ENCODE measurements at places on chromosomes 5 and 9. TPM values are rescaled to one million over a fixed set of nuclear protein-coding genes. Genes with fewer than 3 reads are reported as not detected.

GRCh38 chr9:92266486-92266885, 27.0 kb downstream of the IARS1 start:
- DNase-seq = no peak

DNA sequence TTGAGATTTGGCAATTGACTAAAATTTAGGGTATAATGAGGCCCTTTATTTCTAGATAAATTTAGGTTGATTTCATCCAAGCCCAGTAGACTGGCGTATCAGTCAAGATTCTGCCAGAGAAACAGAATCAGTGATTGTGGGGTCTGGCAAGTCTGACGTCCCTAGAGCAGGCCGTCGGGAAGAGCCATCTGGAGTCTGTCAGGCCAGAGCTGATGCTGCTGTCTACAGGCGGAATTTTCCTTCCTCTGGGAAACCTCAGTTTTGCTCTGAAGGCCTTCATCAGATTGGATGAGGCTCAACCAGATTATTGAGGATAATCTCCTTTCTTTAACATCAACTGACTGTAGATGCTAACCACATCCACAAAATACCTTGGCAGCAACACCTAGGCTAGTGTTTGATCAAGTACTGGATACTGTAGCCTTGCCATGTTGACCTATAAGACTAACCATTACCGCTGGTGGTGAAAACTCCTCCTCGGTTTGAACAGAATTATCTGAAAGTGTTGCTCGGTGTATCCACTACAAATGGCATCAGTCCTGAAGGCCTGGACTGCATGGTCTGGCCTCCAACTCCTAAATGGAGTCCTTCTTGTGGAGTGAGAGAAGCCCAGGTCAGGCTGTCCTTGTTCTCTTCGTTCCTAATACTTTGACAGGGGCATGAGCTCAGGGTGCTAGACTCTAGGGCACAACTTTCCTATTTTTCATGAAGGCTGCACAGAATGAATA, 83.2 kb upstream of the ANKH start:
- no peak for DNase-seq

DNA sequence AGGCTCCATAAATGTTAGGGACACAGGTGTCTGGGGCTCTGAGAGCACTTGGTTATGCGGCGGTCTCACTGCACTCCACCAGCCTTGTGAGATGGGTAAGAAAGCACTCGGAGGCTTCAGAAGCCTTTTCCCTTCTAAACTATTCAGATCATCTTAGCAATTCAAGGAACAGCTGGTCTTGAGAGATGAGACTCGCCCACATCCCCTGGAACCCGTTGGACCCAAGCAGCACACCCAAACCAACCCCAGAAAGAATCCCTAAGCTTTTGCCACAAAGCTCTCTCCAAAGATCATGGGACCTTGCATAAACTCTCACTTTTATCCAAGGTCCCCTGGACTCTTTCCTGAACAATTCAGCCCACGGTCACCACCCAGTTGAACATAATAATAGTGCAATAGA, 90.2 kb downstream of the RAPGEF1 start:
- DNase-seq = no peak

GRCh38 chr5:150596826-150597225, 43.6 kb upstream of the SYNPO start:
- DNase-seq = no peak

DNA sequence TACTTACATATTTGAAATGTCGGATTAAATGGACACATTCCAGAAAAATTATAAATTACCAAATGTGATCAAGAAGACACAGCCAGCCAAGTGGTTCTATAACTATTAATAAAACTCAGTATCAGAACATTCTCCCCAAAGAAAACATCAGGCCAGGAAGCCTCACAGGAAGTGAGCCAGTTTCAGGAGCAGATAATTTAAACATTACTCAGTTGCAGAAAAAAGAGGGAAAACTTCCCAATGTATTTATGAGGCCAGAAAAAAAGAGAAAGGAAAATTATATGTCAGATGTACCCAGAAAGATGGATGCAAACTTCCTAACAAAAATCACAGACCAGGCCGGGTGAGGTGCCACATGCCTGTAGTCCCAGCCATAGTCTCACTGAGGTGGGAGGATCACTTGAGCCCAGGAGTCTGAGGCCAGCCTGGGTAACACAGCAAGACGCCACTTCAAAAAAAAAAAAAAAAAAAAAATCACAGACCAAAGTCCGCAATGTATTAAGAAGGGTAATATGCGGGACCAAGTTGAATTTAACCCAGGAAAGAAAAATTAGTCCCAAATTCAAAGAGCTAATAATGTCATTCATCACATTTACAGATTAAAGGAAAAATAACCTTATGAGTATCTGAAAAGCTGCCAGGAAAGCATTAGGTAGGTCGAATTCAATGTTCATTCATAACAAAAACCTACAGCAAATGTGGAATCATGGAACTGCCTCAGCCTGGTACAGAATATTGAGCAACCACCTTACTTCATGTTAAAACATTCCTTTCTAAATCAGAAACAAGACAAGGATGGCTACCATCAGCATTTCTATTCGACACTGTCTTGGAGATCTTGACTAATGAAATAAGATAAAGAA, 37.2 kb upstream of the NRARP start:
- DNase-seq = no peak

The LCN10 gene
- 0.33 TPM for total RNA-seq

The MYORG gene
- total RNA-seq = 12.5 TPM

GRCh38 chr9:34380511-34381315, 4.0 kb upstream of the MYORG start:
- DNase-seq = peak; percentile 53

The KLHL3 gene
- 16.9 TPM for total RNA-seq

- DNase-seq = no peak
Observed at GRCh38 chr5:88419931-88420330, 151.3 kb upstream of the TMEM161B start.

DNA sequence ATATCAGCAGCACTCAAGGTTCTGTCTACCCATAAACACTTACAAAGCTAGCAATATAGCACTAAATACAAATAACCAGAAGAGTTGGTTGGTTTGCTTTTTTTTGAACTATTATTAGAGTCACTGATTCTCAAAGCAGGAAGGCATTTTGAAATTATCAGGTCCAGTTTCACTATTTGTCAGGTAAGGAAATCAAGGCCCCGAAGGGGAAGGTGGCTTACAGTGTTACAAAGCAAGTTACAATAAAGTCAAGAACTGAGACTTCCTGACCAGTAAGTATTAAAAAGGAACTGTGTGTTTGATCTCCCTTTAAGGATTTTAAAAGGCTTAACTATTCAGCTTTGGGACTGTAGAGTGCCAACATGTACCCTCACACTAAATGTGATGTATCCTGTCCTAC, 10.8 kb downstream of the C5orf15 start:
- DNase-seq = no peak

- peak; percentile 46 for DNase-seq
Observed at GRCh38 chr9:91117959-91118703, 243.6 kb downstream of the AUH start.

The PLAC8L1 gene
- total RNA-seq = 3.8 TPM

DNA sequence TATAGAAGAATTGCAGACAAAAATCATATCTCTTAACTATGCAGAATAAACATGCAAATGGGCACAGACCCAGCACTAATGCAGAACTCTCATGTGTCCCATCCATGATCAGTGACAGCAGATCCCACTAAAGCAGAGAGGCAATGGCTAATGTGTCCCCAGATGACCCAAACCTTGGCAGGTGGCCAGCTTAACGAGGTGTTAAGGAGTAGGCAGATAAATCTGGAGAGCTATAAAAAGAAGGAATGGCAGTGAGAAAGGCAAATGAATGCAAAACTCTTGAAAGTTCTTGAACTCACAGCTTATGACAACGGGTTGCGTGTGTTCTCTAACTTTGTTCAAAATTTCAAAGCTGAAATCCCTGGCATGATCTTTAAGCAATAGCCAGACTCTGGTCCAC, 265.4 kb downstream of the RASEF start:
- no peak for DNase-seq

The SLC45A2 gene
- not detected for total RNA-seq

GRCh38 chr9:7456793-7457530, 342.6 kb downstream of the DMAC1 start:
- DNase-seq = no peak

- DNase-seq = no peak
Observed at GRCh38 chr5:112637343-112637742, 100.3 kb upstream of the APC start.

DNA sequence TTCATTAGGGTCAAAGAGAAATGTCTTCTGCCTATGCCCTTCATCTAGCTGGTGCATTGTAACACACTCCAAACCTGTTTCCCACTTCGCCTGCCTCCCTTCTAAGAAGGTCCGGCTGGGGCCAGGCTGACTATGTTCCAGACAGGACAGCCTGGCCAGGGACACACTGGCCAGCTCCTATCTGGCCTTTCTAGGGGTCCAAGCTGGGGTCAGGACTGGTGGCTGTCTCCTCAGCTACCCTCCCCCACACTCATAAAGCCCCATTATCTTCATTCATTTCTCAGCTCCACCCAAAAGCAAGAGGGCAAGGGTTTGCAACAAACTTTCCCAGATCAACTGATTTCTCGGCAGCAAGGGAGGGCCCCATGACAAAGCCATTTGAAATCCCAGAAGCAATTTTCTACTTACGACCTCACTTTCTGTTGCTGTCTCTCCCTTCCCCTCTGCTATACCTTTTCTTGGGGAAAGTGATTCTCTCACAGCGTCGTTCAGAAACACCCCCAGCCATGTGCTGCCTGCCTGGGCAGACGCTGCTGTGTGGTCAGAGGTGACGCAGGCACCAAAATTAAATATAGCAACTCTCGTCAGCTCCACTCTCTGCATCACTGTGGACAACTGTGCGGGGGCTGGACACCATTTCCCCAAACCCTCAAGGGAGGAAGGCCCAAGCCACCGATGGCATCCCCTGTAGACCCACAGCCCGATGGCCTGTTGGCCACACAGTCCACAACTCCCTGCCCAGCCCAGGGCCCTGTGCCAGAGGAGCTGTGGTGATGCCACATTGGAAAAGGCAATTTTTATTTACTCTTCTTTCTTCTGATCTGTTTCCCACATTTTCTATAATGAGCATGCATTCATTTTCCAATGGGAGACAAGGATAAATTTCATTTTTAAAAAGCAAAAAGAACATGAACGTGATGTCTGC, 6.1 kb downstream of the IL13 start:
- no peak for DNase-seq

Measured in Calu3 (cell line).